NCI-H1048 (cell line): ENCODE measurements at places on chromosomes 5 and 9.

- DNase-seq = no peak
Observed at GRCh38 chr9:108708448-108708847, 147.3 kb downstream of the ACTL7B start.

DNA sequence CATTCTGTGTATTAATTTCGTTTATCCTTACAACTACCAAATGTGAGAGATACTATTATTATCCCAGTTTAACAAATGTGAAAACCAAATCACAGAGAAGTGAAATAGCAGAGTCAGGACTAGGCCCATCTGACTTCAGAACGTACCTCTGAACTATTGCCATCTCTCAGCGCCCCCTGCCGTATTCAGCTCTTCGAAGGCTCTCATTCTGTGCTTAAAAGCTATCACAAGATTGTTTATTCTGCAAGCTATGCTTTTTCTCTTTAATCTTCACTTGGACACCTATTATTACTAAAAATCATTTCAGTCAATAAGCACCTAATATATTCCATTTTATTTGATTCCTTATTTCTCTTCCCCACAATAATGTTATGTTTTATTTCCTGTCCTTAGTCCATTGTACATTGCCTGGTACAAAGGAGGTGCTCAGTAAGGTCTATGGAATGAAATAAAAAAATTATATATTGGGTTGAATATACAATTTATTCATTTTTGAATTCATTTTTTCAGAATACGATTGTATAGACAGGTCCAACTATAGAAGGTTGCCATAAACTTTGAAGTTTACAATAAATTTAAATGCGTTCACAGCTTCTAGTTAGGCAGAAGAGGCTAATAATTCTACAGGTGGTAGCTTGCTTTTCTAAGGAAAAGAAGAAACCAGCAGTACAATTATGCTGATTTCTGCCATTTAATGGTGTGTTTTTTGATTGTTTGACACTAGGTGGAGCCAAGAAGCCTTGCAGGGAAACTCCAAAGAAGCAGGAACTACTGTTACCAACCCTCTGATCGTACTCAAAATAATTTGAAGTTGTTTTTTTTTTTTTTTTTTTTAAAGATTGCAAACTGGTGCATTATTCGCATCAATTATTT is 202.2 kb upstream of the DMRTA1 start:
- no peak for DNase-seq

DNA sequence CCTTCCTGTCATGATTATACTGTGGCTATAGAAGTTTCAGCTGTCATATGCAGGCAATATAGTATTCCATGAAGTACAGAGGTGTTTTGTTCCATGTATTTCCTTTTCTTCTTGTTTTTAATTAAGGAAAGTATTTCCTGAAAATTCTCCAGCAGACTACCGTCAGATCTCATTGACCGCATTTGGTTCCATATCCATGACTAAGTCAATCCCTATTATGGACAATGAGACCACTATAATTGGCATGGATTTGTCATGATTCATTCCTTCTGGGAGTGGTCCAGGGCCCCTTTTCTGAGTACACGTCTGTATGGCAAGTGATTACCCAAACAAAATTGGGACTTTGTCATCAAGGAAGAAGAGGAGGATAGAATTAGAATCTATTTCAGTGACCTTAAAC is 283.2 kb upstream of the CLINT1 start:
- no peak for DNase-seq

- no peak for DNase-seq
Observed at GRCh38 chr5:131297886-131298285, 34.0 kb downstream of the CDC42SE2 start.

DNA sequence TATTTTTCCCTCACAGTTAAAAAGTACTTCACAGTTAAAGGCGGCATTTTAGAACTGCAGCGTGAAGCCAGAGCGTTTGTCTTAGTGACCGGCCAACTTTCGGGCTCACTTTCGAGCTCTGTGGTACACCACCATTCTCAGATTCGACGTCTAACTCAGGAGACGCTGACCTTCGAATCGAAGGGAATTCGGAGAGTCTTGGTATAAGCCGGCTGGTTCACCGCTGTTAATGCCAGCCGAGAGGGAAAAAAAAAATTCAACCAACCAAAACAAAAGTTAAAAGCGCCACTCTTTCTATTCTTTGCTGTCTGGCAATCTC is 544 bp upstream of the SNX24 start:
- no peak for DNase-seq

DNA sequence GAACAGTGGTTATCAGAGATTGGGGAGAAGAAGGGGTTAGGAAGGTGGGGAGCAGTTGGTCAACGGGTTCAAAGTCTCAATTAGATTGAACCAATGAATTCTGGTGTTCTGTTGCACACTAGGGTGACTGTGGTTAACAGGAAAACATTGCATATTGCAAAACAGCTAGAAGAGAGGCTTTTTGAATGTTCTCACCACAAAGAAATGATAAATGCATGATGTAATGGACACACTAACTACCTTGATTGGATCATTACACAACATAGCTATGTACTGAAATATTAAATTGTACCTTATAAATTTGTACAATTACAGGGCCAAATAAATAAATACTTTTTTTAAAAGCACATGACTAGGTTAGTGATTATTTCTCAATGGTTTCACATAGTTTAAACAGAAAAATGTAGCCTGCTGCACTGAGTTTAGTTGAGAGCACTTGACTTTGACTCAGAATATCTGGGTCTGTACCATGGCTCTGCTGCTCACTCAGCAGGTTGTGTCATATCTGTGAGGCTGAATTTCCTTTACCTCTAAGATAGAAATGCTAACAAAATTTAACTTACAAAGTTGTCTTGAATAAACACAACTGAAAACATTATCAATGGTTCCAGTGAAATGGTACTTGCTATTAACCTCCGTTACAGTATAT is 30.4 kb downstream of the NUDT12 start:
- no peak for DNase-seq

DNA sequence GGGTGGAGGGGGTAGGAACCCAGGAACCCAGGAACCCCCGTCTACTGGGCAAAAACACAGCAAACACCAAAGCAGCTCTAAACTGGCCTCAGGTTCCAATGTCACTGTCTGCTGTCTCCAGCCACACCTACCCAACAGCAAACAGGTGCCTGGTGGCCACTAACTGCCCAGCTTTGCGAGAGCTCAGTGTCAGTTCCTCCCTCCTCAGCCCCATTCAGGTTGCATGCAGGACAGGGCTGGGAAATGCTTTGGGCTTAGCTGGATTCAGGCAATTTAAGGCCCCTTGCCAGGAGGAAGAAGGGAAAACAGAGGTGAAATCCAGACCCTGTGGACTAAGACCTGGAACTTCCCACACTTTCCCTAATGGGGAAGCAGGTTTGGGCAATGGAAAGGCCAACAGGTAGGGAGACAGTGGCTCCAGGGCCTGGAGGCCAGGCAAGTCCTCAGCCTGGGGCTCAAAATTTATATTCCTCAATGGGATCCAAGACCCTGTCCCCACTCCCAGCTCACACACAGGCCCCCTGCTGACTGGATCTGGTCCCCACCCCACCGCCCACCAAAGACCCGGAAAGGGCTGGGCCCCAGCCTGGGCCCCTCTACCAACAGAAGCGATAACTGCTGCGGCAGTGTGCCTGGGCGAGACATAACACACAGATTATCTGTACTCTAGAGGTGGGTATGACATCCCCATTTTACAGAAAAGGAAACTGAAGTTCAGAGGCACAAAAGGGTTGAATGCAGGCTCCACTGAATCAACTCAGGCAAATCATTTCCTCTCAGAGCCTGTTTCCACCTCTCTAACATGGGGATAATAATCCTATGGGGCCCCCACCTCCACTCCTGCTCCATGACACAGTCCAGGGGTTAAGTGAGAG is 3.5 kb downstream of the EEIG1 start:
- DNase-seq = no peak

DNA sequence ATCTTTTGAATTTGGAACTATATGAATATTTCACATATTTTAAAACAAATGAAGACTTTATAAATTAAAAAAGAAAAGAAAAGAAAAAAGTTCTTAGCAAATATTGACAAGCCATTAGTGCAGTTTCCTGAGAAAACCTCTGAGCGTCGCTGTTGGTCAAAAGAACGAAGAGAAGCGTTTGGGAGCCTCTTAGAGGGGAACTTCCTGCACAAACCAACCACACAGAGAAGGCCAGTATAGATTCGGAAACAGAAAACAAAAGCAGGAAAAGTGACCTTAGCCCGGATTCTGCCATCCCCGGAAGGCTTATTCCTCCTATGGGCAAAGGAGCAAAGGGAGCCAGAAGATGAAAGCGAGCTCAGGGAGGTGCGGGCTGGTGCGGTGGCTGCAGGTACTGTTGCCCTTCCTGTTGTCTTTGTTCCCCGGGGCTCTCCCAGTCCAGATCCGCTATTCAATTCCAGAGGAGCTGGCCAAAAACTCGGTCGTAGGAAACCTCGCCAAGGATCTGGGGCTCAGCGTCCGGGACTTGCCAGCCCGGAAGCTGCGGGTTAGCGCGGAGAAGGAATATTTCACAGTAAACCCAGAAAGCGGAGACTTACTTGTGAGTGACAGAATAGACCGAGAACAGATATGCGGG is at the start of gene PCDHGB2:
Gene PCDHGB2 (plus strand): TSS at position 205 of the 637 bp plus-strand sequence. CDS start 142 bp downstream, at position 347.
- no peak for DNase-seq

DNA sequence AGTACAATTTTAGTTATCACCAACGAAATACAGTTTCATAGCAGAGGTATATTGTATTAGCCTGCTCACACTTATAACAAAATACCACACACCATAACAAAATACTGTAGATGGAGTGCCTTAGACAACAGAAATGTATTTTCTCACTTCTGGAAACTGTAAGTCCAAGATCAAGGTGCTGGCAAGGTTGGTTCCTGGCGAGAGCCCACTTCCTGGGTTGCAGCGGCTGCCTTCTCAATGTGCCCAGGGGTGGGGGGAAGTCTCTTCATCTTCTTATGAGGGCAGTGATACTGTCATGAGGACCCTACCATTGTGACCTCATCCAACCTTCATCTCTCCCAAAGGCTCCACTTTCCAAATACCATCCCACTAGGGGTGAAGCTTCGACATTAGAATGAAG is 30.5 kb upstream of the GADD45G start:
- DNase-seq = no peak

GRCh38 chr9:109600142-109600541 is 102.0 kb upstream of the PTPN3 start:
- DNase-seq = no peak

GRCh38 chr9:68473790-68474189 is 66.9 kb downstream of the TMEM252 start:
- DNase-seq = no peak

GRCh38 chr9:35464141-35465025 is 25.5 kb upstream of the RUSC2 start:
- no peak for DNase-seq

DNA sequence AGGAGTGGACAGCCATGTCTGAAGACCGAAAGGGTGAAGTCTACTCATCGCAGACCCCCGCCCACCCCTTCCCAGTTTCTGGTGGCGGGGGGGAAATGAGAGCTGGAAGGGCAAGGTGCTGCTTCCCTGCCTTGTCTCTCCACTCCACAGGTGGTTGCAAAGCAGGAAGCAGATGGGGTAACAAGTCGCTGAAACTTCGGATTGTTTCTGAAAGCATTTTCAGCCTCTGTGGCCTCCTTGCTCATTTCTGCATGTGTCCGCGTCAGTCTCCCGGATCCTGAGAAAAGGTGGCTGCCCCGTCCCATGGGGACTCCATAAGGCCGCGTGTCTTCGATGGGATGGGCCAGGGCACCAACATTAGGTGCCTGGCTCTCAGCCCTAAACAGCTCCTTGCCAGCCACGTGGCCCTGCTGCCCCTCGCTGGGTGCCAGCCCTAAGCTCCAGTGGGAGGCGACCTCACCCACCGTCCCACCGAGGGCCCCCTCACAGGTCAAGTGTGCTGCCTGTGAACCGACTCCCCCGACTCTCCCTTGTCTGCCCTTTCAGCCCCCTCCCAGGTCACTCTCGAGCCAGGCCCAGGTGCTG is 971 bp downstream of the PHYKPL start:
- DNase-seq = no peak

DNA sequence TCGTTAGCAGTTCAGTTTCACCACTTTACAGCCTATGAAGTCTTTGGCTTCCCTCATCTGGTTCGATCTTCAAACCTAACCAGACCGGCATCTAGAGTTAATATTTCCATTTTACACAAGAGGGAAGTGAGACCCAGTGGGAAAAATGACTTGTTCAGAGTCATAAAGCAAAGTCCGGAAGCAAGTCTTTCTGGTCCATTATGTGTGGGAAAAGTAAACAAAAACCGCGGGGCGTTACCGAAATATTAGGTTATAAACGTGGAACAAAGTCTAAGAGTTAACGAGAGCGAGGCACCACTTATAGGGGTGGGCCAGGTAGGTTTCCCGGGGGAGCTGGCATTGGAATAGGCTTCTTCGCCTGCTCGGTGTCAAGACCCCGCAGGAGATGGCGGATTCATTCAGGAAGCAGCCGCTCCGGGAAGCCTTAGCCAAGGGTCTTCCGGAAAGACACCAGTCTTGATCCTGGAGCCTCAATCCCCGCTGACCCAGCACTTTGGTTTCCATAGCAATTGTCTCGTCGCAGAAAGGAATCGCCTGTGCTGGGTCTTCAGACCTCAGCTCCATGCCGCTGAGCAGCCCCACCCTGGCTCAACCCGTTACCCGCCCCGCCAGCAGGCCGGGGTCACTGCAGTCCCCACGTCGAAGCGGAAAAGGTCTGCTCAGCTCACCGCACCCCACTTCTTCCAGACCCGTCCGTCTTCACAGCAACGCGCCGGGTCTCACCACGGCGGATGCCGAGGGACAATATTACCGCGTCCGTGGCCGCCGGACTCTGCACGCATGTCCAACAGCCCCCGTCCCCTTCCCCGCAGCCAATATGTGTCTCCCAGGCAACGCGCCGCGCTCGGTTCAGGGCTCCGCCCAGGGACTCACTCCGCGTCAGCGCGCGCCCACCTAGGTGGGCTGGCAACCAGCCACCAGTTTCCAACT is at the start of gene C5orf52:
Gene C5orf52 (plus strand): TSS at position 872 of the 930 bp plus-strand sequence. CDS start 82 bp downstream, outside the sequence.
- no peak for DNase-seq

- DNase-seq = no peak
Observed at GRCh38 chr5:95892784-95893354, 68.8 kb downstream of the ELL2 start.

GRCh38 chr9:123946101-123946821 is 16.3 kb upstream of the DENND1A start:
- DNase-seq = no peak

DNA sequence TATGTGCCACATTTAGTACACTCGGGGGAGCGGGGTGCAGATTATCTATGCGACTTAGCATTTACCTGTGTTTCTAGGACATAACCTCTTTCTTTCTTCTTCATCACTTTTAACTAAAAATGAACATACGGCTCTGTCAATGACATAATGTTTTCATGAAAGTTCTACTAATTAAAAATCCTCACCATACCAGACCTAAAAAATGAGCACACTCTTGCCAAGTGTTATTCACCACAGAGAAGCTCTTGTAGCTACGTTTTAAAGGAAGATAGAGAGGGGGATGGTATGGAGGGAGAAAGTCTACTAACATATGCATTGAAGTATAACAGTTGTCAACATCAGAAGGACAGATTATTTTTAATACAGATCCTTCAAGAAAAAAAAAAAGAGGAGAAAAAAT is 1.6 kb downstream of the CDH10 start:
- no peak for DNase-seq

DNA sequence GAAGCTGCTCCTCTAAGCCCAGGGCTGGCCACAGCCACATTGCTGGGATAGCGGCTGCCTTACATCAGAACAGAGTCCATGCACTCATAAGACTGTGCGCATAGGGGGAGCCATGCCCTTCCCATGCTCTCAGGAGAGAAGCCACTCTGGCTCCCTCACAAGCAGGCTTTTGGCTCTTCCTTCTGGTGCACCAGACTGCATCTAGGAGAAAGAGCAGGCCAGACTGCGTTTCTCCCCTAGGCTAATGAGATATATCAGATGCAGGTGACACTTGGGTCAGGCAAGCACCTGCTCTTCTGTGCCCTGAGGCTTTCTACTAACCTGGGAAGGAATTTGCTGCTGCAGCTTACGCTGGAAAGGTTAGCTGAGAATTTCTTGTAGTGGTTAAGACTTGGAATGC is 43.2 kb upstream of the BRINP1 start:
- DNase-seq = no peak

- DNase-seq = no peak
Observed at GRCh38 chr5:947626-948471, 55.2 kb downstream of the TRIP13 start.
